ENCODE measurements at places on chromosomes 2 and 18.

DNA sequence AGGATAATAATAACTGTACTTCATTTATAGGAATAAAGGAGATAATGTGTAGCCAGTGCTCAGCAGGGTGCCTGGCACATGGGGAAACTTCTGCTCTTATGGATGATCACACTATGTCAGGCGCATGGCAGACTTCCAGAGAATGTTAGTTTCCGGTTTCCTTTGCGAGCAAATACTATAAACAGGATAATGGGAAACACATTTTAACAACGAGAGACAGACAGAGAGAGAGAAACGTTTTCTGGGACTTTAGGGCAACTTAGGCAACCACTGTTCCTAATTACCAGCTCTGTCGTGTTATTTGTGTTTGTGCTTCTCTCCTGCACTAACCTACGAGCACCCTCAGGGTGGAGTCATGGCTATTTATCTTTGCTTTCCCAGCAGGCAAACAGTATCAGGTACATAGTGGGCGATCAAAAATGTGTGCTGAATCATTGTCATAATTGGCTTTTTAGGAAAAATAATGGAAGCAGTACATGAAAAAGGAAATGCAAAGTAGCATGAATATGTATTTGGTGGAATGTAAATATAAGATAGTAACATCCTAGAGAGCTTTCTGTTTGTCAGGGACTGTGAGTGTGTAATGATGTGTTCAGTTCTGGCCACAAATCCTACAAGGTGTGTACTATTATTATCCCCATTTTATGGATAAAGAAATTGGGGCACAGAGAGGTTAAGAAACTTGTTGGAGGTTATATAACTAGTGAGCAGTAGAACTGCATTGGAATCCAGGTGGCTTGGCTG is 36.8 kb upstream of the IGFBP2 start:
- DNase-seq = no peak

GRCh38 chr2:72994991-72995380 is 76.5 kb downstream of the SFXN5 start:
- no peak for DNase-seq

GRCh38 chr2:105576440-105577241 is 168.1 kb upstream of the NCK2 start:
- no peak for DNase-seq

GRCh38 chr18:42401131-42401673 is 446.2 kb downstream of the PIK3C3 start:
- DNase-seq = no peak

DNA sequence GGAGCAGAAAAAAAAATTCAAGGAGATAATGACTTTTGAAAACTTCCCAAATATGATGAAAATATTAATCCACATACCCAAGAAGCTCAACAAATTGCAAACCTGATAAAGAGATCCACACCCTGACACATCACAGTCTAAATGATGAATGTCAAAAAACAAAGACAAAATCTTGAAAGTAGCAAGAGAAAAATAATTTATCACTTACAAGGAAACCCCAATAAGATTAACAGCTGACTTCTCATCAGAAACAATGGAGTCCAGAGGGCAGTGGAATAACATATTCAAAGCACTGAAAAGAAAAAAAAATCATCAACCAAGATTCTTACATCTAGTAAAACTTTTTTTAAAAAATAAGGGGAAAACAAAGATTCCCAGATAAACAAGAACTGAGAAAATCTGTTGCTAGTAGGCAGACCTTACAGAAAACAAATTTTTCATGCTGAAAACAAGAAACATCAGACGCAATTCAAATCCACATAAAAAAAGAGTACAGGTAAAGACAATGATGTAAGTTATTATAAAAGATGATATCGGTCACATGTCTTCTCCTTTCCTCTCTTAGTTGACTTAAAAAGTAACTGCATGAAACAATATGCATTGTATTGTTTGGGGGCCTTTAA is 21.3 kb downstream of the SLC66A2 start:
- no peak for DNase-seq

GRCh38 chr2:168119515-168120141 is 127.8 kb downstream of the STK39 start:
- DNase-seq = no peak

DNA sequence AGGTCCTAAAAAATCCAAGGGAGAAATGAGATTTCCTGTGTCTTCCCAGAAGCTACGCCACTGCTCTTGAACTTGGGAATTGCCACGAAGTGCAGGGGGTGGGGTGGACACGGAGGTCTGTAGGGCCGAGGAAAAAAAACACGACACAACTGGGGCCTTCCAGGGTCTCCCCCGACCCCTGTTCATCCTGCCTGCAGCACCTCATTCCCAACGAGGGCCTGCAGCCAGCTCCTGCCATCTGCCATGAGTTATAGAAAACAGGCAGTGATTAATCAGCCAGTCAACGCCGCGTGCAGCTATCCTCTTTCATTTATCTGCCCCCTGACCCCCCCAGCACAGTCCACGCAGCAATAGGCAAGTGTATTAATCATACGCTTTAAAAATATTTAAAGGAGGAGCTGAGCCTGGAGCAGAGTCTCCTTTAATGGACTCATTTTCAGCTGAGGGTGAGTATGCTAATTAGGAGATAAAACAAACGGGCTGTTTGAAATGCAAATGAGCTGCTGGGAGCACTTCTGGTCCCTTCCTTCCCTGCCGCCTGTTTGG is 209.9 kb downstream of the TFCP2L1 start:
- peak; percentile 42 for DNase-seq

Data from tibial artery (tissue), 4 donors.